ENCODE measurements at places on chromosomes 6 and 20.
A peak's percentile ranks its signal among the peaks of the same experiment; 100 is the strongest.

GRCh38 chr20:1427457-1428054 is 34.7 kb upstream of the FKBP1A start:
- no peak for DNase-seq

- DNase-seq = no peak
Measured at GRCh38 chr6:35120746-35121145, 20.4 kb downstream of the TCP11 start.

GRCh38 chr6:112215488-112216284 is 38.7 kb downstream of the LAMA4 start:
- DNase-seq = no peak

DNA sequence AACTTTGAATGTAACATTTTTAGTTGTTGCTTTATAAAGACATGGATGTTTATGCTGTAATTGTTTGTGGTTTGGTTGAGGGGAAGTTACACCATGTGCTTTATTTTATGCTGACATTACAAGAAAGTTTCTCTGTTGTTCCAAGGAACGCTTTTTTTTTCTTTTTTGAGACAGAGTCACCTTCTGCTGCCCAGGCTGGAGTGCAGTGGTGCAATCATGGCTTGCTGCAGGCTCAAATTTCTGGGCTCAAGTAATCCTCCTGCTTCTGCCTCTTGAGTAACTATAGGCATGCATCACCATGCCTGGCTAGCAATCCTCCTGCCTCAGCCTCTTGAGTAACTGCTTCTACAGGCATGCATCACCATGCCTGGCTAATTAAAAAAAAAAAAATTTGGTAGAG is 21.0 kb upstream of the IFNGR1 start:
- DNase-seq = no peak

DNA sequence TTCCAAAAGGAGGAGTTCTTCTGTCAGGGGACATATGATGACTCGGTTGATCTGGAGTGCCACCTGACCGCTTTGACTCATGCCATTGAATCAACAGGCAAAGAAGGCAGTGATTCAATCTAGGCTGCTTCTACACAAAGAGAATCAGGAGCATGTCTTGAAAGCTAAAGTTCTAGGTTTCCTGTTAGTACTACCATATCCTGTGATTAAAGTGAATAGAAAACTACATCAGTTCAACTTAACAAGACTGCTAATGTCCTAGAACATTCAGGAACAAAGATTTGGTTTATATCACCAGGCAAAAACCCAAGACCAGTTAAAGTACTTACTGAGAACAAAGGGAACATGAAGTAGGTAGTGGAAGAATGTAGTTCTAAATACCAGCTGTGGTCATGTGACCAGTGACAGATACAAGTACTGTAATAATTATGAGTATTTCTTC is 216.8 kb upstream of the SGK1 start:
- DNase-seq = no peak

GRCh38 chr20:57266291-57267157 is at the start of gene BMP7:
BMP7 (minus strand) TSS chr20:57266641; CDS start chr20:57266122, 519 bp downstream.
- DNase-seq = peak; percentile 70

All from left hindlimb (tissue), 1 donor.